Left hindlimb (tissue), 1 donor: ENCODE measurements at places on chromosomes 6 and 20.

GRCh38 chr6:107556082-107556481, 66.2 kb downstream of the SOBP start:
- DNase-seq = no peak

DNA sequence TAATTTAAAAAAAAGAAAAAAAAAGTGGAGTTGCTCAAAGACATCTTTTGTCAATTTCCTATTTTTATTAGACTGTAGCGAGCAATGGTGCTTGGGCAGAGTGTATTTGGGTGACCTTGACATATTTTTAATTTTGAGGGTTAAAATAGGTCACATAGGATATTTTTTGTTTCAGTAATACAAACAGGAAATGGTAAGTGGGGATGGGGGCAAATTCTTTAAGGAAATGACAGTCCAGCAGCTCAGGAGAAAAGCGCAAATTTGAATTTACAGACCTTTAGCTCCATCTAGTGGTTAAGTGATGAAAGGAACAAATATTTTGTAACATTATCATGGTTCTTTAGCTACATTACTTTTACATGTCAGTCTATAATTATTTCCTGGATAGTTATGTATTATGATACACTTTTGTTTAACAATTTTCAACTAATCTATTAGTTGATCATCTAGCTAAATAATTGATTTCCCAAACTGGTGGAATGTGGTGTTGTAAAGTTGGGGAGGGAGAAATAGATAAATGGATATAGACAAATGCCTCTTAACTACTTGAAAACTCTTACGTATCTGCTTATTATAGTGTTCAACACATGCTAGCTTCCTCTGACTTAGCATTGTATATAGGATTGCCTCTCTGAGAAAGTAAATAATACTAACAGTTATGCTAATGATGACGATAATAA, 10.0 kb downstream of the CITED2 start:
- no peak for DNase-seq

- no peak for DNase-seq
Observed at GRCh38 chr6:25578538-25578937, 73.5 kb upstream of the SCGN start.

GRCh38 chr20:63976980-63977738, 2.3 kb downstream of the SAMD10 start:
- no peak for DNase-seq

DNA sequence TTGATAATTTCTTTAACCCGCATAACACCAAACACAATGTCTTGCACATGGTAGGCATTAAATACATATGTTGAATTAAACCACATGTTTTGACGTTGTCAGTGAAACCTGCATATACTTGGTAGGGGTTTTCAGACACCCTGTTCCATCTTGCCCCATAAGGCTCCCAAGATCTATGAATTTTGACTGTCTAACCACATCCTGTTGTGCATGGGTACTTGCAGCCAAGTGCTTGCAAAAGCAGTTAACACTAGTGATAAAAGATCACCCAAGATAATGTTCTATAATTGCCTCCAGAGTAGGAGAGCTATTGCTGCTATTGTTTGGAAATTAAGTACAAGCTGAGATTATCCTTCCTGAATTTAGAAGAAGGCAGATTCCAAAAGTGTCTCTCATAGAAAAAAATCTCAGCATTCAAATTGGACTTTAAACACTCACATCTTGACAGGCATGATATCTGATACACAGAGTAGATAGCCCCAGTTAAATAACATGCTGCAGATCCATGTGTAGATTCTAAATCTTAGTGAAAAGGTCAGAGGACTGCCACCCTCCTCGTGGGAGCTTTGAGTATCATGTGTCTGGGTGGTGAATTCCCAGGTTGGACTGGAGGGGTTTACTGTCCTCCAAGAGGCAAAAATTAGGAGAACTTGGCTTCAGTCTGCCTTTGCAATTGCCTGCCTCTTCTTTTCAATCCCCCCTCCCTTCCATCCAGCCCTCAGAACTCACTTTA, 25.8 kb upstream of the CCN6 start:
- DNase-seq = no peak
